ENCODE measurements at places on chromosomes 16 and 17.

DNA sequence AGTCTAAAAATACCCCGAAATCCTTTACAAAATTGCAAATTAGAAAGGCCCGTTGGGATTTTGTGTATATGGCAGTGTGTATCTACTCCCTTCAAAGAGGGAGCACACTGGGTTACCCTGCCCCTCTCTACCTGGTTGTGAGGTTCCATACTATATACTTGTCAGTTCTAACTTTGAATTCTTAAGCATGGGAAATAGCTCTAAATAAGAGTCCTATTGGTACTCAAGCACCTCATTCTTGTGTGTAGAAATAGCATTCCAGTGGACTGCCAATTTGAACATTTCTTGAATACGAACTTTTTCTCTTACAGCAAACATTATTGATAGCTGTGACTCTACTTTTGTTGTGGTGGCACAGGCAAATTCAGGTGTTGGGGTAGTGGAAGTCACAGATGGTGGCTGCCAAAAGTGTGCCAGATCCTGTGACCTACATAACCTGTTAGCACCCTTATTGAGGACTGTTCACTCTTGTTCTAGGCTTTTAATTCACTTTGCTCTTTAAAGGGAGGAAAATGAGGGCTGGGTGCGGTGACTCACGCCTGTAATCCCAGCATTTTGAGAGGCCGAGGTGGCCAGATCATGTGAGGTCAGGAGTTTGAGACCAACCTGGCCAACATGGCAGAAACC lies 16.1 kb downstream of the ESRP2 start:
- no peak for DNase-seq

- DNase-seq: no peak
These were observed 11.3 kb downstream of the TBX4 start for GRCh38 chr17:61463316-61464129.

DNA sequence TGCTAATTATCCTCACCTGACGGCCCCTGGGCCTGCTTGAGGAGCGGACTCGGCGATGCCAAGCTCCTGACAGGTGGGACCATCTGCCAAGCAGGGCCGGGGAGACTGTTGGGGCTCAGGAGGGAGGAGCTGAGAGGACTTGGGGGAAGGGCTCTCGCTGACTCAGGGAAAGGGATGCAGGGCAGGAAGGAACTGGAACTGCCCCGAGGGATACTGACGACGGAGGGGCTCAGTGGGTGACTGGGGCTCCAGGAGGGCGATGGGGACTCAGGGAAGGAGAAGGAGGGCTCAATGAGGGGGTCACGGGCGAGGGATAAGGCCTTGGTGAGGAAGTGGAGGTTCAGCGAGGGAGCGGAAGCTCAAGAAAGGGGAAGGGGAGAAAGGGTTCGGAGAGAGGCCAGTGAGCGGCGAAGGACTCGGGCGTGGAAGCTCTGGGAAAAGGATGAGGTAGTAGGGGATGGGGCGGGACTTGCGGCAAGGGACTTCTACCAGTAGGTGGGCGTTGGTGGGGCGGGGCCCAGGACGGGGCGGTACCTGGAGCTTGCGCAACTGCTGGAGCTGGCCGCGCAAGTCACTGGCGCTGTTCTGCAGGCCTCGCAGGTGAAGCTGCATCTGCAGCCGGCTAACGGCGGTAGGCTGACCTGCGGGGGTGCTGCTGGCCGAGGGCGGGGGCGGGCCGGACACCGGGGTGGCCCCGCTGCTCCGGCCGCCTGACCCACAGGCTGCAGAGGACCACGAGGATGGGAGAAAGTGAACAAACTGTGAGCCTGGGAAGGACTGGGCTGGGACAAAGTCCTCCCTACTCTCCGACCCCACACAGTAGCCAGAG lies 46.5 kb downstream of the SRCIN1 start:
- DNase-seq: no peak

DNA sequence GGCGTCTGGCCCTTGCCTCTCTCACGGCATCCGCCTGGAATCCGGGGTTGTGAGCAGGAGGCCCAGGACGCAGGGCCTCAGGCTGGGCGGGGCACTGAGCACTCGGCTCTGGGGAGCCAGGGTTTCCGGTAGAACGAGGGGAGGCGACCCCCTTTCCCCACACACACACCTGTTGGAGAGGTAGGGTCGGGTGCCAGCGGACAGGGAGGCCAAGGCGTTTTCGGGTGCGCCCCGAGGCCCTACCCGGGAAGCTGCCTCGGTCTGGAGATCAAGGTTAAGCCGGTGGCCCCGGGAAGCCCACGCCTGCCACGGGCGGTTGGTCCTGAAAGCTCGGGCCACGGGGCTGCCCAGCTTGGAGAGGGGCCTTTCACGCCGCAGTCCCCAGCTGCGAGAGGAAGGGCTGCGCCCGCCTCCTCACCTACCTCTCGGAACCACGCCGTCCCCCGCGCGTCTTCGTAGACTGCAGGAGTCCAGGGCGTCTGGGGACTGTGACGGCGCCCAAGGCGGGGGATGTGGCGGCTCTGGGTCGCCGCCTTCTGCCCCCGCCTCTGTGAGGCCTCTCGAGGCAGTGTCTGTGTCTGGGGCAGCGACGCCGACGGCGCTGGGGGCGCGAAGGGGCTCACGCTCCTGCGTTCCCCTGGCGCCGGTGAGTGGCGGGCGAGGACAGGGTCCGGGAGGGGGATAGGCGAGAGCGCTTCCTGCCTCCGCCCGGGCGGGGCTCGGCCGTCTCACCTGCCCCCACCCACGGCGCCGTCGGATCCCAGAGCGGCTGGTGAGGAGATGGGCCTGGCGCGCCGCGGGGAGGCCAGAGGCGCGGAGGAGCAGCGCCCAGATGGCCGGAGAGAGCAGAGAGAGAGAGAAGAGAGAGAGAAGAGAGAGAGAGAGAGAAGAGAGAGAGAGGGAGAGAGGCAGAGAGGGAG lies 20.3 kb upstream of the HOXB9 start:
- no peak for DNase-seq

GRCh38 chr16:19071811-19072777 lies 4.7 kb downstream of the COQ7 start:
- DNase-seq: no peak

GRCh38 chr16:72162105-72162692 lies 9.8 kb downstream of the PMFBP1 start:
- DNase-seq: no peak

GRCh38 chr17:33904476-33904875 lies 350.6 kb upstream of the CCL2 start:
- DNase-seq: no peak

- DNase-seq: no peak
These were observed 48.7 kb downstream of the NKD1 start for GRCh38 chr16:50596762-50597450.

DNA sequence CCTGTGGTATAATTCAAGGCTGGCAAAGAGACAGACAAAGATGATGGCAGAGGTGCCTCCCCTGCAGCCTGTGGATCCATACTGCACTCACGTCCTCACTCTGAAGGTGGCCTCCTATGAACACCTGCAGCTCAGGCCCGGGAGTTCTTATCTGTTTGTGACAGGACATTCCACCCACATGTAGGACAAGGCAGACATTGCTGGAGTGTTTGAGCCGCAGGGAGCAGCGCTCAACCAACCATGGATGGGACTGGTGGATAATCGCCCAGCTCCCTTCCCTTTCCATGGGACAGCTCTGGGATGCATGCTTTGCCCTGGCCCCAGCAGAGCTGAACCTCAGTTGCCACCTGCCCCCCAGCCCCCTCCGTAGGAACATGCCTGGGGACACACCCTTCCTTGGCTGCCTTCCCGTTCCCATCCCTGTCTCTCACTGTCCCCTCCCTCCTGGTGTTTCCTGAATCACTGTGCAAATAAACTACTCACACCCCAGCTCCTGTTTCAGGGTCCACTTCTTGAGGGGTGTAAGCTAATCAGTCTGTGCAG lies 22.2 kb downstream of the ITPRIPL2 start:
- no peak for DNase-seq

GRCh38 chr17:2259769-2260536 lies 43.6 kb downstream of the SMG6 start:
- no peak for DNase-seq

DNA sequence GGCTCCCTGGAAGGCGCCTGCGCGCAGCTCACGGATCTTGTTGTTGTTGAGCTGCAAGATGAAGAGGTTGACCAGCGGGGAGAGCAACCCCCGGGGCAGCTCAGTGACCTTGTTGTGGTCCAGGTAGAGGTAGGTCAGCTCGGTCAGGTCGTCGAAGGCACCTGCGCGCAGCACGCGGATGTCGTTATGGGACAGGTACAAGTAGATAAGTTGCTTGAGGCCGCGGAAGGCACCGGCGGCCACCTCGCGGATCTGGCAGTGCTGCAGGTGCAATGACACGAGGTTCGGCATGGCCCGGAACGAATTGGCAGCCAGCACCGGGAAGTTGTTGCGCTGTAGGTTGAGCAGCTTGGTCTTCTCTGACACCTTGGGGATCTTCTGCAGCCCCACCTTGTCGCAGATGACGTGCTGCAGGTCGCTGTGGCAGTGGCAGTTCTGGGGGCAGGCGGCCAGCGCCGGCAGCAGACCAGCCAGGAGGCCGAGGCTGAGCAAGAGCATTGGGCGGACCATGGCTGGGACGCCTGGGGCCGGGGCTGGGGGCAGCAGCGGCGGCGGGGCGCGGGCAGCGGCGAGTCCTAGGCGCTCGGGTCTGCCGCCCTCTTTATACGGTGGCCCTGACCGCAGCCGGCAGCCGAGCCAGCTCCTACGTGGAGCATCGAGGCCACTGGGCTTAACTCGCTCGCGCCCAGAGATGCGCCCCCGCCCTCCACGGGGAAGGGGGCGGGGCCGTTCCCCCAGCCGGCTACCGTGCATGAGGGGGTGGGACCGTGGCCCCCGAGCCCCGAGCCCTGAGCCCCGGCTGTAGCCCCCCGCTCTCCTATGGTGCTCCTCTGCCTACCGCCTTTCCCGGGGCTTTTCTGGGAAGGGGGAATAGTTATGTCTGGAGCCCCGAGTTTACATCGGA lies at the start of gene CHAD:
Gene CHAD (minus strand): TSS at position 577 of the 904 bp plus-strand sequence. CDS start 67 bp downstream, at position 510.
- DNase-seq: no peak

- no peak for DNase-seq
These were observed at the start of gene TLCD2 for GRCh38 chr17:1709971-1710806. Gene TLCD2 (minus strand): TSS chr17:1710377. CDS start chr17:1710242, 135 bp downstream.

- DNase-seq: no peak
These were observed 365.4 kb upstream of the TNRC6C start for GRCh38 chr17:77593081-77593480.

GRCh38 chr16:11300560-11300892 lies 19.4 kb upstream of the PRM1 start:
- DNase-seq: no peak

DNA sequence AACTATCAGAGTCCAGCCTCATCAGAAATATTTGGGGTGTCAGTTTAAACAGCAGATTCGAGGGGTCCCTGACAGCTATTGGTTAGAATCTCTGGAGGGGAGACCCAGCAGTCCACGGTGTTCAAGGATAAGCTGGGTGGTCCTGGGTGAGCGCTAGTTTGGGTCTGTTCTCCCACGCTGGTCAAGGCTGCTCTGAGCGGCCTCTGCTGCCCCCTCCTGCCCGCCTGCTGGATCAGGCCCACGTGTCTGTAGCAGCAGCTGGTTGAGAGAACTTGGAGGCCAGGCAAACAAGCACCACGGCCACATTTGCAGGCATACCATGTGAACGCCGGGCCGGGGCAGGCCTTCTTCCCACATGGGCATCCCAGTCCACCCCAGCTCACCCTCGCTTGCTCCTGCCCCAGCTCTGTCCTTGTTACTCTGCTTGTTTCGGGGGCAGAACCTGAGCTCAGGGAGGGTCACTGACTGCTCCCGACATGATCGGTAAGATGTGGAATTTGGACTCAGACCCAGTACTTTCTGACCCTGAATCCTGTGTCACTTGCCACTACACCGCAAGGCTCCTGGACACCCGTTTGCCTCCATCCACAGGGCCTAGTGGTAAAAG lies 7.4 kb downstream of the FOXF1 start:
- no peak for DNase-seq

- DNase-seq: no peak
These were observed 51.8 kb downstream of the CA10 start for GRCh38 chr17:52106638-52107261.

DNA sequence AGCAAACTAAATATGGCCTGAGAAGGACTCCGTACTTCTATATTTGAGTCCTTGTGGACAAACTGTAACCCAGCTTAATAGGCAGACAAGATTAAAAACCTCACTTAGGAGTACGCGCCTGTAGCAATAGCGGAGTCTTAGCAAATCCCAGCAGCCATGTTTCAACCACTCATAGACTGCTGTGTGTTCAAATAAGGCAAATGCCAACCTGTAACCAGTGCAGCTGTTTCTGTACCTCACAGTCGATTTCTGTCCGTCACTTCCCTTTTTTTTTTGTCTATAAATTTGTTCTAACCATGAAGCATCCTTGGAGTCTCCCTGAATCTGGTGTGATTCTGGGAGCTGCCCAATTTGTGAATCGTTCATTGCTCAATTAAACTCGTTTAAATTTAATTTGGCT lies 30.2 kb downstream of the TANC2 start:
- no peak for DNase-seq

GRCh38 chr17:74454197-74455024 lies 12.0 kb upstream of the CD300A start:
- DNase-seq: peak; percentile 32

All from HS-5 (cell line).